ENCODE measurements at places on chromosomes 3 and 15.
A peak's percentile ranks its signal among the peaks of the same experiment; 100 is the strongest.

- DNase-seq = no peak
Observed at GRCh38 chr3:62493109-62493801, 119.9 kb upstream of the FEZF2 start.

DNA sequence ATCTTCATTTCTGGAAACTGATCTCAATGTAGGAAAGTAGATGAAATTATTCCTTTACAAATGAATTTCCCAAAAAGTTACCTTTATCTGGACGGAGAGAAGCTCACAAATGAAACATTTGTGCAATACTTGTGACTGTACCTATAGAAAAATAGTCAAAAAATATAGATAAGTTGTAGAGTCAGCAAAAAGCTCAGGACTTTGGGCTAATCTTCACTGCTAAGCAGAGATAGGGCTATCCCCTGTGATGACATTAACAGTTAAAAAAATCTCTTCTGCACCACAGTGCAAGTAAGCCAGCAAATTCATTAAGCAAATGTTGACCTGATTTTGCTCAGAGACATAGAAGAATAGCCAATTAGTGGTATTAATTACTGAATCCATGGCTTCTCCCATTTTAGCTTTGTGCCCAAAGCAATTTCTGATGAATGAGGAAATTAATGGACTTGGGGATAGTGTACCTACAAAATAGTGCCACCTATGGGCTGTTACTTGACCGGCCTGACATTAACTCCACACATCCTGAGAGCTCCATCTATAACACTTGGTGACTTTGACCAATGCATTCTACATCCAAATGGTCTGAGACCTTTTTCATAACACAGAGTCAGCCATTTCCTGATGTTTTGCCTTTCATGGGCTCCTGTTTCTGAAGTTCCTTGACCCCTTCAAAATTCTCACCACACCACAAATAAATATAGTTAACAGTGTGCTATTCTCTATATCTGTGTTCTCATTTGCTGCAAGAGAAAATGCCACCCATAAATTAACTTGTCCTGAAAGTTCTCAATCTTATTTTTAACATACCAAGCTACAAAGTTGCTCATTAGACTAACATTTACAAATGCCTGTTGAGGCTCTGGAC lies 105.0 kb downstream of the SSR3 start:
- DNase-seq = no peak

GRCh38 chr3:26105261-26105660 lies 315.4 kb downstream of the OXSM start:
- DNase-seq = no peak

DNA sequence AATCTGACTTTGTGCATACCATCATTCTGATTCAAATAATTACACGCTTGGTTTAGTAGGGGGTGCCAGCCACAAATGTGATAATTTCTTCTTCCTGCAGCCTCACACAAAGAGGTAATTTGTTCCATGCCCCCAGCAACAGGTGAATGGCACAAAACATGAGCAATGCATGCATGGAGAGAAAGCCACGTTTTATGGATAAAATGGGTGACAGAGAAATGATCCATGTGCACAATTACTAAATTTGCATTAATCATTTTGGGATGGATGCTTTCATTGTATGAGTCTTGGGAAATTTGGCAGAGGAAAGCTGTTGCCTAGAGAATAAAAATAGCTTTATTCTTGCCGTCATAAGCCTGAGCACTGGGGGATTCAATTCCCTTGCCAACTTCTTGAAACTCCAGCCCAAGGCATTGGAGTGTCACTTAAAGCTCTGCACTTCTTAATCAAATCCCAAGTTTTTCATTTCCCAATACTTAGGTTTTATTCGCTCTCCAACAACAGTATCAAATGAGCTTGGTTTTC lies 411.6 kb downstream of the GBE1 start:
- peak; percentile 56 for DNase-seq

- DNase-seq = no peak
Observed at GRCh38 chr3:197417911-197418618, 119.7 kb upstream of the DLG1 start.

DNA sequence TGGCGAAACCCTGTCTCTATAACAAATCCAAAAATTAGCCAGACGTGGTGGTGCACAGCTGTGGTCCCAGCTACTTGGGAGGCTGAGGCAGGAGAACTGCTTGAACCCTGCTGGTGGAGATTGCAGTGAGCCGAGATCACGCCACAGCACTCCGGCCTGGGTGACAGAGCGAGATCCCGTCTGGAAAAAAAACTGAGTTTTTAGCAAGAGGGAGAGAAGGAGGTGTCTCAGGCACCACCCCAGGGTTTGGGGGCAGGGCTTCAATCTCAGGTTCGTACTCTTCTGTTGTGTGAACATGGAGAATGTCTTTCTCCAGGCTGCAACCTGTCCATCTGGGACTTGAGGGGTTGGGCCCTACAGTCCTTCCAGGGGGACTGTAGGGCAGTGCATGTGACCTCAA lies 2.7 kb downstream of the CHRNA3 start:
- DNase-seq = no peak

GRCh38 chr3:186841620-186842019 lies 890 bp upstream of the ADIPOQ start:
- DNase-seq = no peak

- DNase-seq = no peak
Observed at GRCh38 chr15:71111181-71111565, 4.1 kb upstream of the THSD4 start.

DNA sequence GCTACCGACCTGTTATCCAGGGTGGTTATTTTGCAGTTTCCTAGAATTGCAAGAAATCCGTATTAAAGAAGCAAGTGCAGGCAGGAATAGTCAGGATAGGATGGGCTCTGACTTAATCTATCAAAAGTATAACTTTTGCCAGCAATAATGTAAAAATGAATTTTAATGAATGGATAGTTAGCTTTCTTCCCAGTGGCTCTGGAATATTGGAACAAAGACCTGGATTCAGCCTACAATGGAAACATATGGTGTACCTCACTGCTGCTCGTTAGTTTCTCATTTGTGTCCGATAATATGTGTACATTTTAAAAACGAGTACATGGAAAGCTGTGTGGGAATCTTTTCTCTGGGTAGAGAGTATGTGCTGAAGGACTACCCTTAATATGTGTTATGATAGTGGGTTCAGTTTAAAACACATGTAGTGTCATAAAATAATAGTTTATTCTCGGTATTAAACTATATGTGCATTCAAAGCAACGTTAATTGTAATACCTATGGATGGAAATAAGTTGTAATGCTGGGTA lies 805 bp downstream of the SERPINI1 start:
- no peak for DNase-seq

DNA sequence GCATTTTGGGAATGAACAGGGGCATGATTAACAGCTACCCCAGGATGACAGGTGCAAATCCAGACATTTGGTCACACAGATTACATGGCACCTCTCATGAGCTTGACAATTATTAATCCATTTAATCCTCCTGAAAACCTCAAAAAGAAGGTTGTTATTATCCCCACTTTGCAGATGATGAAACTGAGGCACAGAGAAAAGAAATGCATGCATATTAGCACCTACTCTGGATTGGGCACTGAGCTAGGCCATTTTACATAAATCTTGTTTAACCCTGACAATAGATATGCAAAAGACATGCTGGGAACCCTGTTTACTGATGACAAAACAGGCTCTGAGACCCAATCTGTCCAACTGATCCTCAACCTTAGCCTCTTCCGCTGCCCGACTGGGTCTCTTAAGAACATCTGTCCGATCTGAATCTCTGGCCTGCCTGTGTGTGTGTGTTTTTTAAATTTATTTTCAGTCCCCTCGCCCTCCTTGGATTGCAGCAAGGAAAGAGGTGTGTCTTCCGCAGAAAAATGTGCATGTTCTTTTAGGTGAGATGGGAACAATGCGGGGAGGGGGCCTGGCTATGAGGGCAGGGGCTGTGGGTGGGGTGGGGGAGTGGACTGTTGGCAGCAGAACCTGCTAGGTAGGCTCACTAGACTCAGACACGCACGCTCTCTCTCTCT lies 162.5 kb downstream of the WNT7A start:
- no peak for DNase-seq

DNA sequence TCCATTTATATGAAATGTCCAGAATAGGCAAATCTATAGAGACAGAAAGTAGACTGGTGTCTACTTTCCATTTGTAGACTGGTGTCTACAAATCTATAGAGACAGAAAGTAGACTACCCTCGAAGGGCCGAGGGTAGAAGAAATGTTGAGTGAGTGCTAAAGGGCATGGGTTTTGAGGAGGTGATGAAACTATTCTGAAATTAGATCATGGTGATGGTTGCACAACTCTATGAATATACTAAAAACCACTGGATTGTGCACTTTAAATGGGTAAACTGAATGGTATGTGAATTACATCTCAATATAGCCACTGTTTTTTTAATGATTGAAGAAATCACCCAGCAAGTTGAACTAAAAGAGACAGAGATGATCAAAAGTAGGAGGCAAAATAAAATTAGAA lies 27.9 kb downstream of the TP53BP1 start:
- DNase-seq = no peak

GRCh38 chr3:64634417-64634816 lies 53.4 kb downstream of the ADAMTS9 start:
- no peak for DNase-seq

- DNase-seq = no peak
Observed at GRCh38 chr15:75713338-75713895, 769 bp upstream of the CSPG4 start.

GRCh38 chr3:119314821-119315220 lies 20.6 kb downstream of the ARHGAP31 start:
- DNase-seq = no peak

GRCh38 chr15:26095710-26096330 lies 232.7 kb upstream of the ATP10A start:
- DNase-seq = no peak

DNA sequence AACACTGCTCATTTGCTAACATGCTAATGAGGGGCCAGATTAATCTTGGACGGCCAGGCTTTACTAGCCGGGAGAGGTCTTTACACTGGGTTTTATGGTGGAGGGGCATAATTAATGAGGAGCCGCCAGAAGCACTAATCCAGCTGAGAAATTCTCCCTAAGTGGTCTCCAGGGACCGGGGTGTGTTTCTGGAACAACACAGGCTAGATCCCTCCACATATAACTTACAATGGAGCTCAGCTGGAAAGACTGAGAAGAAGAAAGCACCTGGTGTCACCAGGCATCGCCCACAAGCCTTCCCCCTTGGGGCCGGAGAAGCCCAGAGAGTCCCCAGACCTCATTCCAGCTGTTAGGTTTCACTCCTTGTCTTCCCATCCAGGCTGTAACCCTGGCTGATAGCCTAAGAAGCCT lies 127.5 kb downstream of the MEGF11 start:
- DNase-seq = no peak

- DNase-seq = no peak
Observed at GRCh38 chr3:107689355-107689754, 166.6 kb downstream of the BBX start.

DNA sequence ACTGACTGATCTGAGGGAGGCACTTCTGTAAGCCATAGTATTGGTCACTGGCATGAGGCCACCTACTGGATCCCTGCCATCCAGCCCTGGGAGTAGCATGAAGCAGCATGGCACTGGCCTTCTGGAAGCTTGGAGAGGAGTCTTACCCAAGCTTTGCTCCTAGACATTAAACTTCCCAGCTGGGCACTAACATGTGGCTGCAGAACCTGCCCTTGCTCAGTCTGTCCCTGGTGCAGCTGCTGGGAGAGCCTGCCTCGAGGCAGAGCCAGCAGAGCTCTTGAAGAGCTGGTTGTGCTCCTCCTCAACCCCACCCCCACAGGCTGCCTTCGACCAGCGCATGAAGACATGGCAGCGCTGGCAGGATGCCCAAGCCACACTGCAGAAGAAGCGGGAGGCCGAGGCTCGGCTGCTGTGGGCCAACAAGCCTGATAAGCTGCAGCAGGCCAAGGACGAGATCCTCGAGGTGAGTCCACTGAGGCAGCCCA lies 17.1 kb upstream of the SNX22 start:
- DNase-seq = peak; percentile 77

DNA sequence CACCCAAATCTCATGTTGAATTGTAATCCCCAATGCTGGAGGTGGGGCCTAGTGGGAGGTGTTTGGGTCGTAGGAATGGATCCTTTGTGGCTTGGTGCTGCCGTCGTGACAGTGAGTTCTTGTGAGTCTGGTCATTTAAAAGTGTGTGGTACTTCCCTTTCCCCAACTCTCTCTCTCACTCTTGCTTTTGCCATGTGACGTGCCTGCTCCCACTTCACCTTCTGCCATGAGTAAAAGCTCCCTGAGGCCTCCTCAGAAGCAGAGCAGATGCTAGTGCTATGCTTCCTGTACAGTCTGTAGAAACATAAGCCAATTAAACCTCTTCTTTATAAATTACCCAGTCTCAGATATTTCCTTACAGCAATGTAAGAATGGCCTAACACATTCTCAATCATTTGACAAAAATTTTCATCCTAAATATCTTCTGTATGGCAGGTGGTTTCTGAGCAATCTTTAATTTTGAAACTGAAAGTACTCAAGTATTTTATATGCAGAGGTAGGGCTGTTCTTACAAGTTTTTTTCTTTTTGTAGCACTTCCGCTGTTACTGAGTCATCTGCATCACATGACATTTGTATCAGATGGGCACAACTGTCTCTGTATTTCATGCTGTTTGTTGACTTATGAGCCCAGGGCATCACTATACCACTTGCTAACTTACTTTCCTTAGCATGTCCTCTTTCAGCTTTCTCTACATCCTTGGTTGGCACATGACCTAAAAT lies 8.8 kb downstream of the RPL39L start:
- DNase-seq = no peak

- DNase-seq = peak; percentile 27
Observed at GRCh38 chr15:51888593-51889195, 59.2 kb downstream of the TMOD3 start.

- peak; percentile 27 for DNase-seq
Observed at GRCh38 chr3:48877671-48878070, 21.0 kb downstream of the SLC25A20 start.

DNA sequence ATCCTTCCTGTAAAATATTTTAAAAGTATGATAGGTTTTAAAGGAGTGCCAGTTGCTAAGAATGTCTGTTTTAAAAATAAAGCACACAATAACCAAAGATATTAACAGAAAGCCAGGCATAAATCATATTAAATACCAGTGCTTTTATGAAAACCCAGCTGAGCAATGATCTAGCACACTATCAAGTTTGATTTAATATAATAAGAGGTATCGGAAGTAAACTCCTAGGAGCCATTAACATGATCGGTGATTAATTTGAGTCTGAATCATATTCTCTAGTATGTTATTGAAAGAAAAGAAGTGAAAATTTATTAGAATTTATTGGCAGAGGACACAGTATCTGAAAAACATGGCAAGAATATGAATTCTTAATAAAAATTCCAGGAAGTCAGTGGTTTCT lies 91.7 kb downstream of the SPATA16 start:
- no peak for DNase-seq

- DNase-seq = peak; percentile 38
Observed at GRCh38 chr3:107574650-107575049, 51.9 kb downstream of the BBX start.

- DNase-seq = no peak
Observed at GRCh38 chr3:62183969-62184368, 189.4 kb downstream of the FEZF2 start.

- no peak for DNase-seq
Observed at GRCh38 chr3:69961706-69962439, 37.7 kb upstream of the SAMMSON start.
